Smooth muscle cell of bladder (primary cell): ENCODE measurements at places on chromosomes 16 and 17. TPM values are rescaled to one million over a fixed set of nuclear protein-coding genes. Genes with fewer than 3 reads are reported as not detected.

The KRT39 gene
- total RNA-seq, result not detected in 2 replicates

The SEPTIN1 gene
- not detected in 2 replicates for total RNA-seq

The SLFN12L gene
- under 0.01 TPM in 1 of 2 replicates, not detected in the other for total RNA-seq

The MMP28 gene
- total RNA-seq, result 1.0 and 2.6 TPM in 2 replicates

The CRISPLD2 gene
- 80.4 and 82.6 TPM in 2 replicates for total RNA-seq

The PRR35 gene
- total RNA-seq, result not detected in 2 replicates

The CCNF gene
- 4.0 and 4.8 TPM in 2 replicates for total RNA-seq

The KCNG4 gene
- not detected in 2 replicates for total RNA-seq

The OGFOD1 gene
- total RNA-seq, result 68.1 and 80.2 TPM in 2 replicates
